Endothelial cell of umbilical vein (primary cell): ENCODE measurements at places on chromosomes 12 and 14. TPM values are rescaled to one million over a fixed set of nuclear protein-coding genes. Genes with fewer than 3 reads are reported as not detected.

DNA sequence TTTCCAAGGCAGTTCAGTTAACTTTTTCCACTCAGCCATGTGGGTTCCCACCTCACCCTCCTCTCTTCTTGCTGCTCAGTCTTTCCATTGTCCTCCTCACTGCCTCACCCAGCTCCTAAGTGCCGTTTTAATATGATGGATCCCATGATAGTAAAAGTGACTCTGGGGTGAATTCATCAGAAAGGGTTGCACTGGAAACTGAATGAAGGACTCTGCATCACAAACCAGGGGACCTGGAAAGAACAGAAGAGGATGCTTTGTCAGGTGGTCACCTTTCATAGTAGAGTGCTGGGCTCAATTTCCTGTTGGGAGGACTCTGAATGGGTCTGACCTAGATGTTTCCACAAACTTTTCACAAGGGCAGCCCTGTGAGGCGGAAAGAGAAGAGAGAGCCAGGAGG, 67.8 kb upstream of the SLC8A3 start:
- no peak for DNase-seq

DNA sequence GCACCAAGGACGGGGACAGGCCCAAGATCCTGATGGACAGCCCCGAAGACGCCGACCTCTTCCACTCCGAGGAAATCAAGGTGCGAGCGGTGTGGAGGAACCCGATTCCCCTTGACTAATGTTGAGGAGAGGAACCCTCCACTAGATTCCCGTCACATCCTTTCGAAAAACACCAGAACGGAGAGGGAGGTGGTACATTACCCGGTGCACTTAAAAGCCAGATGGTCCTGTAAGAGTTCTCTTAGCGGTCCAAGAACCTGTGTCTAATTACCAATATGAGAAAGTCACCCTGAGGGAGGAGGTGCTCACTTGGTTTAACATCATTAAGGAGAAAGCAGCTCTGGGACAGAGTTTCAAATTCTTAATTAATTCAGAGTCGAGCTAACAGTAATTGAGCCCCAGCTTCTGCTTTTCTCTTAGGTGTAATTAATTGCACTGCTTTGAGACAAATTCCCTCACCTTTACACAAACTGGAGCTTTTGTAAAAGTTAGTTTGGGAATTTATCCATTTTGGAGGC, 450 bp downstream of the PRKAB1 start:
- DNase-seq: no peak

- DNase-seq: peak; percentile 76
These were observed 45.4 kb downstream of the DCAF5 start for GRCh38 chr14:69107407-69108003.

DNA sequence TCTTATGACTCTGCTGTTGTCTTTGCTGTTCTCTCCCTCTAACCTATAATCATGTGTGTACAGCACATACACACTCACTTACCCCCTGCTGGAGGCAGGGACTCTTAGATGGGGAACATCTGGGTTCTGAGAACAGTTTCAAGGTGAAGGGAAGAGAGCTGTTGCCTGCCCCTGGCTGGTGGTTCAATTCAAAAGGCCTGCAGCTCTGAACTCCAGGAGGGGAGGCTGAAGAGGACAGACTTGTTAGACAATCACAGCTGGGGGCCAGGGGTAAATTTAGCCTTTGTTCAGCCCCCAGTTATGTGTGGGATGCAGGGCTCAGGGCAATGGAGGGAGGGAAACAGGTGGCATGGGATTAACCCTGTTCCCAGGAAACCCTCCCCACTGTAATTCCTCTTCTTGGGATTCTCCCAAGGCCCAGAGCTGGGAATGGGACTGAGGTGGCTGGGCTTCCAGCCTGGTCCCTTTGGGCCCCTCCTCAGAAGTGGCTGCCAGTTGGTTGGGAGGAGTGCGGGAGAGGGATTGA, 1.9 kb downstream of the MYL6B start:
- DNase-seq: no peak

DNA sequence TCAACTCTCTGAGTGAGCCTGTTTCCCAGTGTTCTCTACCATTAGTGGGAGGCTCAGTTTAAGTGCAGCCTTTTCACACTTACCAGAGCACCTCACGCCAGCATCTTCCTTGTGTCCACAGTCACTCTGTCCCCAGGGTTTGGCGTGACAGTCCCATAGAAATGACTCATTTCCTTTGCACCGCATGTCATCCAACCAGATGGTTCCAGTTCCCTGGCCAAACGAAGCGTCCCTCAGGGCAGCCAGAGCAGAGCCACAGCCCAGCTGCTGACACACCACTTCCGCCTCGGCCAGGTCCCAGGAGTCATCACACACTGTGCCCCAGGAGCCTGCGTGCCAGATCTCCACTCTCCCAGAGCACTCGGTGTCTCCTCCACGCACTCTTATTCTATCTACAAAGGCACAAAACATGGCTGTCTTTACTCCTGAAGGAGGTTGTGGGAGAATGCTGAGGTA, 65.4 kb downstream of the ACSM4 start:
- no peak for DNase-seq

The INHBE gene
- total RNA-seq: not detected in 2 replicates

GRCh38 chr14:50301914-50302313, 10.1 kb downstream of the L2HGDH start:
- no peak for DNase-seq

GRCh38 chr12:97595426-97595831, 132.8 kb downstream of the RMST start:
- DNase-seq: no peak

The CCDC197 gene
- not detected in 2 replicates for total RNA-seq

The ADSS1 gene
- total RNA-seq: 1.9 and 2.7 TPM in 2 replicates

DNA sequence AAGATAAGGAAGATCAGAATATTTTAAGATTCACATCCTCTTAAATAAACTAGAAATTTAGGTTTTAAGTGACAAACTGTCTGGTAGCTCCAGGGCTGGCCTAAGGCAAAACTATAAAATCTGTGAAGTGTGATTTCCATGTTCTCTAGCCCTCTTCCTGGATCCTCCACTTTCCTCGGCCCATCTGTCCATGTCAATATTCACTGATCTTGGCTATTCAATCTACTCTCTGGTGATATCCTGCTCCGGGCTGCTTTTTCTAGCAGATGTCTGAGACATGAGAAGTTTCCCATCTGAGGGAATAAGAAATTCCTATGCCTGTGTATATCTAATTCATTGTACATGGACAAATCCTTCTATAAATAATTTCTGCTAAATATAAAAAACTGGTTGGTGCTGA, 500.4 kb downstream of the GALC start:
- DNase-seq: no peak

The FAM90A1 gene
- not detected in 2 replicates for total RNA-seq

DNA sequence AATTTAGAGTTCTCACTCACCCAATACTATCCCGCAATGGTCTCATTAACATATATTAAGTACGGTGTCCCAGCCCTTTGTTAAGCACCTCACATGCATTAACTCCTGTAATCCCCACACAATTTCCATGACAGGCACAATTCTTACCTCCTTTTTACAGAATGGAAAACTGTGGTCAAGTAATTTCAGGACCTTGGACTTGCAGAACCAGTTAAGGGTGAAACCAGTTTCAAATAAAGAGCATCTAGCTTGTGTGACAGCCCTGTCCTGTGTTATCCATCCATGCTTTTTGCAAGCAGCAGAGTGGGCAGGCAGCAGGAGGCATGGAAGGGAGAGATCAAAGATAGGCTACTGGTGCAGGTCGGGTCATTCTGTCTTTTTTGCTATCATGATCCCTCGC, 470.8 kb downstream of the NELL2 start:
- DNase-seq: no peak

The KRT85 gene
- not detected in 2 replicates for total RNA-seq

The ZNF891 gene
- total RNA-seq: 1.2 and 1.5 TPM in 2 replicates
